ENCODE measurements at places on chromosomes 1 and 21. TPM values are rescaled to one million over a fixed set of nuclear protein-coding genes. Genes with fewer than 3 reads are reported as not detected.

FCRL5 gene
- total RNA-seq: 40.4 TPM

EVA1C gene
- 0.20 TPM for total RNA-seq

TAF5L gene
- total RNA-seq: 22.0 TPM

CATSPERE gene
- 1.1 TPM for total RNA-seq

PADI3 gene
- total RNA-seq: not detected

PLEKHA6 gene
- total RNA-seq: 0.61 TPM

DNA sequence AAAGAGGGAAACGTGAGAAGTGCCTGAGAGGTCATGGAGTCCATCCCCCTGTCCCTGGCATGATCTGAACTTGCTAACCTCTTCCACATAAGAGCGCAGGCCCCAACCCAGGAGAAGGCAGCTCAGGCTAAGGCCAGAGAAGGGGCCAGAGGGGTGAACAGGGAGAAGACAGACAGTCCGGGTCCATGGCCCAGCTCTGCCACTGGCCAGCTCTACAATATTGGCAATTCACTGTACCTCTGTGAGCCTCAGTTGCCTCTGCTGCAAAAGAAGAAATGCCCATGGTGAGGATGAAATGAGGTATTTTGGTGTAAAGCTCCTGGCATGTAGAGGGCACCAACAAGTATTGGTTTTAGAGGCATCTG, 72.3 kb downstream of the CAMK2N1 start:
- no peak for DNase-seq
- no peaks in the 10 kb centered on the region for H3K36me3 ChIP-seq
- peaks cover 3% of the 10 kb centered on the region for H3K4me1 ChIP-seq
- H3K4me3 ChIP-seq: no peak overlapping the region
- peaks cover 20% of the 10 kb centered on the region for H3K27me3 ChIP-seq

GRCh38 chr1:223041481-223041880, 101.6 kb downstream of the TLR5 start:
- H3K27me3 ChIP-seq: peaks cover 18% of the 10 kb centered on the region
- H3K4me3 ChIP-seq: no peak overlapping the region
- no peak overlapping the region for H3K27ac ChIP-seq
- DNase-seq: no peak
- no peaks in the 10 kb centered on the region for H3K36me3 ChIP-seq
- H3K4me1 ChIP-seq: no peaks in the 10 kb centered on the region

GRCh38 chr1:50978144-50978851, 8.3 kb downstream of the CDKN2C start:
- H3K27me3 ChIP-seq: peaks cover 18% of the 10 kb centered on the region
- peak overlapping the region; percentile 80 for H3K4me3 ChIP-seq
- H3K4me1 ChIP-seq: peaks cover 22% of the 10 kb centered on the region
- peak overlapping the region; percentile 68 for H3K27ac ChIP-seq

DNA sequence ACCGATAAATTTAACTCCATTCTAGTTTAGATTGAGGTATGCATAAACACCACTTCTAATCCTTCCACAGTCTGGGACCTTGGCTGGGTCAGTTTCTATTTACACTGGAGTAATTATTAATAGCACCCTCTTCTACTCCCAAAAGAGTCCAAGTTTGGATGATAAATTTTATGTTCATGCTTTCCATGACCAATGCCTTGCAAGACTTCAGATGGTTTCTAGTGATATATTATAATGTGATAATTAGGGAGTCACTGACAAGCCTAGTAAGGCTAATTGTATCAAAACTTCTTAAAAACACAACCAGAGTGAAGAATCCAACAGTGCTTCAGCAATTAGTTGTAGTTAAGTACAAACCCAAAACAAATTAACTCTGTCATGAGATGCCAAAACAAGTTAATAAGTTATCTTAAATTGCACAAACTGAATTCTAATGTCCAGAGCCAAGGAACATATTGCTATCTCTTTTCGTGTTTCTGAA, 489.6 kb downstream of the TTLL7 start:
- no peaks in the 10 kb centered on the region for H3K36me3 ChIP-seq
- no peak for DNase-seq
- no peaks in the 10 kb centered on the region for H3K27me3 ChIP-seq
- no peak overlapping the region for H3K27ac ChIP-seq

- H3K27ac ChIP-seq: no peak overlapping the region
- no peaks in the 10 kb centered on the region for H3K36me3 ChIP-seq
These were observed 14.0 kb upstream of the ETV3L start for GRCh38 chr1:157113631-157114030.

DNA sequence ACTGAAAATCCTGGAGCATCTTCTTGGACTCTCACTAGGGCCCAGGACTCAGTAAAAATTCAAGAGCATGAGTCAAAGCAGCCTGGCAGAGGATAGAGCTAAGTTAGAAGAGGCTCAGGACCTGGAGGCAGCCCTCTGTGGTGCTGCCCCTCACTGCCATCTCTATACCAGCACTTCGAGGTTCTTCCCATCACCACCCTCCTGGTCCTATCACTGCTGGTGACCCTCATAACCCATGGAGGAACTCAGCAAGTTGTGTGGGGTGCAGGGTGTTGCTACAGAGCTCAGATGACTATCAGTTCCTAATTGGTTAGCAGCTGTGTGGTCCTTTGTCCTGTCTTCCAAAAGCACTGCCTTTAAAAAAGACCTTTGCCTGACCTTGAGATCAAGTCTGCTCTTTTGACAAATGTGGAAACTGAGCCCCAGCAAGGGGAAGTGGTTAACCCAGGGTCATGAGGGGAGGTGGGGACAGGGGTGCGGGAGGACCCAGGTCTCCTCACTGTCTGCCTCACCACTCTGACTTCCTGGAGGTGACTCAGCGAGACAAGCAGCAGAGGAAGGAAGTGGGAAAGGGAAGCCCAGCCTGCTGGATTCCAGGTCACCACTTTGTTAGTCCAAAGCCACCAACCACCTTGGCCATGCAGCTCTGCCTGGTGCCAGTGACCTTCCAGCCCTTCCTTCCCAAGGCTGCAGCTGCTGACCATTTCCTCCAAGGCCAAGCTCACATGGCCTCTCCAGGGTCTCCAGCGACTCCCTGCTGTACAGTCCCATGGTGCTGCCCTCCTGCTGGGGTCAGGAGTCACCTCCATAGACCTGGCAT, 199.4 kb upstream of the EDN2 start:
- DNase-seq: no peak
- peak overlapping the region; percentile 46 for H3K27ac ChIP-seq
- H3K4me3 ChIP-seq: no peak overlapping the region
- H3K36me3 ChIP-seq: no peaks in the 10 kb centered on the region
- H3K4me1 ChIP-seq: peaks cover 39% of the 10 kb centered on the region
- H3K27me3 ChIP-seq: no peaks in the 10 kb centered on the region

DNA sequence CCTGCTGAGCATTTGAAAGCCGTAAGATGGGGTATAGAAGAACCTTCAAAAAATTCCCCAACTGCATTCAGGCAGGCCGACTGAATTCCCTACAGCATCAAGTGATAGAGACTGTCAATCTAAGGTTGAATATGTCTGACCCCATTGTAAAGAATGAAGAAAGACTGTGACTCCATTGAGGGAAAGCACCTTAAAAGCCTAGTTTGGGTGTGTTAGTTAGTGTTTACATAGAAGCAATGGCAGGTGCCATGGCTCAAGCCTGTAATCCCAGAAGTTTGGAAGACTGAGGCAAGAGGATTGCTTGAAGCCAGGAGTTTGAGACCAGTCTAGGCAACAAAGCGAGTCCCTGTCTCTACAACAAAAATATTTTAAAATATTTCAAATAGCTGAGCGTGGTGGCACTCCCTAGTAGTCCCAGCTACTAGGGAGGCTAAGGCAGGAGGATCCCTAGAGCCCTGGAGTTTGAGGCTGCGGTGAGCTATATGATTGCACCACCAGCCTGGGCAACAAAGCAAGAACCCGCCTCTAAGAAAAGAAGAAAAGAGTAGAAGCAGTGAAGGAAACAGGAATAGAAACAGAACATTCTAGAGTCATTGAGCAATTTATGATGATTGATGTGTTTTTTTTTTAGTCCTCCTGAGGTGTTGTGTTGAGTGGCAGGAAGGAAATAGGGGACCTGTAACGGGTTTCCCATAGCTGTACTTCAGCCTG, 15.4 kb downstream of the POLR3GL start:
- DNase-seq: no peak
- peaks cover 7% of the 10 kb centered on the region for H3K4me1 ChIP-seq
- H3K36me3 ChIP-seq: peaks cover 9% of the 10 kb centered on the region
- no peaks in the 10 kb centered on the region for H3K27me3 ChIP-seq
- no peak overlapping the region for H3K4me3 ChIP-seq

GRCh38 chr1:189350983-189351616, 1126.6 kb downstream of the BRINP3 start:
- H3K27me3 ChIP-seq: no peaks in the 10 kb centered on the region
- H3K4me3 ChIP-seq: no peak overlapping the region
- no peak overlapping the region for H3K27ac ChIP-seq
- H3K36me3 ChIP-seq: no peaks in the 10 kb centered on the region
- H3K4me1 ChIP-seq: no peaks in the 10 kb centered on the region
- DNase-seq: no peak

Data from activated B cell treated with CpG ODN at 0.5 μM for 24 hours (primary cell).